T-helper 2 cell (primary cell): ENCODE measurements at places on chromosomes 16 and 17.

GRCh38 chr17:49183801-49184200, 26.6 kb downstream of the GNGT2 start:
- DNase-seq: no peak

- DNase-seq: no peak
These were observed 2.7 kb upstream of the HSD11B2 start for GRCh38 chr16:67428146-67428731.

- no peak for DNase-seq
These were observed 5.7 kb downstream of the DHRS7B start for GRCh38 chr17:21132428-21132827.

DNA sequence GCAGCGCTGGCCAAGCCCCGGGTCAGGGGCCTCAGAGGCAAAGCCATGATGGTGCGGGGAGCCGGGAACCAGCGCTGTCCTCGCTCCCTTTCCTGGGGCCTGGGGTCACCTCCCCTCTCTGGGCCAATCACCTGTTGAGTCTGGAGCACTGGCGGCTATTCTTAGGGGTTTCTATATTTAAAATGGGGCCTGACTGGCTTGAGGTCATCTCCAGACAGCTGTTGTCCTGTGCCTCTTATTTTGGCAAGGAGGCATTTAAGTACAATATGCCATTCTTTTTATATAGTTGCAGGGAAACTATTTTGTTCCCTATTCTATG, at the start of gene COX6A2:
TSS of gene COX6A2 (minus strand) at position 82 of the 319 bp plus-strand sequence. CDS start at position 47, 35 bp downstream.
- DNase-seq: no peak

DNA sequence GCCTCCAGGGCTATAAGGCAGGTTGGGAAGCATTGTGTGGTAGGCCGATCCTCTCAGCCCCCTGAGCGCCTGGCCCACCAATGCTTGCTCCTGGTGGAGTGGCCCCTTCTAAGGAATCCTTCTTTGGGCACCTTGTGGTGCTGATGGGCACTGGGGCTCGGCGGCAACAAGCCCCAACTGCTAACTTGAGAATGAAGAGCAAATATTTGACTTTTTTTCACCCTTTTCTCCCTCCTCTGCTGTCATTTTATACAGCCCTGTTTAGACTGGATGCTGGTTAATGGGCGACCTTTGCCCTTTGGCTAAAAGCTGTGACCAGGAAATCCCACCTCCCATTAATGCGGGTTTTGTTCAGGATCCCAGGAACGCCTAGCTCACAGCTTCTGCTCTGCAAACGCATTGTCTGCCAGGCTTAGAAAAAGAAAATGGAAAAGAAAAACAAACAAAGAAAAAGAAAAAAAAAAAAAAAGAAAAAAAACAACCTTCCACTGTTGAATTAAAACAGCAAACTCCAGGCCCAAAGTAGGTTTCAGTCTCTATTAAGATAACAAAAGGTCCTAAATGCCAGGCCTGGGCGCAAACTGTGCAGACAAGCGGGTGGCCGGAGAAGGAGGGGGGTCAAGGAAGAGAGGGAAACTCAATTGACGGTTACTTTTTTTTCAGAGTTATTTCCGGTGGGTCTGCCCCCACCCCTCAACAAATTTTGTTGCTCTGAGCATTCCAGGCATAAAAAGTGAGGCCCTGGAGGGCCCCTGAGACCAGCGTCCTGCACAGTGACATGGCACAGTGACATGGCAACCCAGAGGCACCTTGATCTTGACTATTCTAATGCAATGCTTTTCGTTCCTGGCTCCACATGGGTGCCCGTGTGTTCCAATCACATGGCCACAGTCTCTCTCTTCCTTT, 301.4 kb downstream of the MAF start:
- no peak for DNase-seq
